Activated T-helper 1 cell treated with anti-CD3 and anti-CD28 coated beads, Interleukin-2, amount 50 U/mL, for 16 hours (primary cell): ENCODE measurements at places on chromosomes 1 and 21.

DNA sequence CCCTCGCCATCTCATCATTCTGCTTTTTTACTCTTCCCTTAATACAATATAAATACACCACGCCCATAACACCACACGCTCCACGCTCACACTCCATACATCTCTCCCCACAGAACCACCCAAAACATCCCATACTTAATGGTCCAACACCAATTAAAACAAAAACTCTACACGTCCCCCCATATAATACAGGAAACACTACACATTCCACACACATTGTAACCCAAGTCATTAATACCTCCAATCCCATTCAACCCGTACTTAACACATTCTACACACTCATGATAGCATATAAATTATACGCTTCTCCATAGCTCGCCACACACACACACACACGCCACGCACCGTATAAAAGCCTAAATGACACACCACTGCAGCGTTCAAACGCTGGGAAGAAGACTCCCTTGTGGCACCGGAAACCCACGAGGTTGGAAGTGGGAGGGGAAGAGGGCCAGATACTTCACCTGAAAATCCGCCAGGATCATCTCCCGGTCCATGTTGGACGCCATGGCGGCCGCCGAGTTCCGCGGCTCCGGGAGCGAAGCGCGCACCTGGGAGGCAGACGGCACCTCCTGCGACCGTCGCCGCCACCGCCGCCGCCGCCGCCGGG is 659 bp downstream of the FAF1 start:
- DNase-seq, result no peak

DNA sequence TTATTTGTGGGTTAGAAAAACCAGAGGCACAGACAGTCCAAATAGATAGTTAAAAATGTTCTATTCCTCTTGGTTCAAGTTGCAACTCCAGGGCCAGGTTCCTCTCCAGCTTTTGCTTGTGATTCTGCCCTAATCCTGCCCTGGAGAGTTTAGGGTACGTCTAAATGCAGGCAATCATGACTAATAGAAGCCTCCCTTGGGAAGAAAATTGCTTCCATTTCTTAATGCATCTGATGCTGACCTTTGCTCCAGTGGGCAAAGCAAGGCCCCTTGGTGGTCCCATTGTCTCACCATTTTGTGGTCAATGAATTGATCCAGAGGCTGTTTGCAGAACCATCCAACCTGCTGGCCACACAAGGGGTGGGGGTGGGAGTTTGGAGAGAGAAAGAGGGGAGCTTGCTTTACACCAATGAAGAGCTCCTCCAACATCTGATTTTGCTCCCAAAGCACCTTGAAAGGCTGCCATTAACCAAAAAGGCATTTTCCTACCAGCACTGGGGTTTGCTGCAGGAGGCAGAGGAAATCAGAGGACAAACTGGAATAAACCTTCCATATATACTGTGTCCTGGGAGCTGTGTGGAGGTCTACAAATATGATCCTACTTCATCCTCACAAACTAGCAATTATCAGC is 31.3 kb downstream of the C8B start:
- DNase-seq, result no peak

GRCh38 chr1:20710469-20711284 is 7.1 kb downstream of the KIF17 start:
- DNase-seq, result no peak

DNA sequence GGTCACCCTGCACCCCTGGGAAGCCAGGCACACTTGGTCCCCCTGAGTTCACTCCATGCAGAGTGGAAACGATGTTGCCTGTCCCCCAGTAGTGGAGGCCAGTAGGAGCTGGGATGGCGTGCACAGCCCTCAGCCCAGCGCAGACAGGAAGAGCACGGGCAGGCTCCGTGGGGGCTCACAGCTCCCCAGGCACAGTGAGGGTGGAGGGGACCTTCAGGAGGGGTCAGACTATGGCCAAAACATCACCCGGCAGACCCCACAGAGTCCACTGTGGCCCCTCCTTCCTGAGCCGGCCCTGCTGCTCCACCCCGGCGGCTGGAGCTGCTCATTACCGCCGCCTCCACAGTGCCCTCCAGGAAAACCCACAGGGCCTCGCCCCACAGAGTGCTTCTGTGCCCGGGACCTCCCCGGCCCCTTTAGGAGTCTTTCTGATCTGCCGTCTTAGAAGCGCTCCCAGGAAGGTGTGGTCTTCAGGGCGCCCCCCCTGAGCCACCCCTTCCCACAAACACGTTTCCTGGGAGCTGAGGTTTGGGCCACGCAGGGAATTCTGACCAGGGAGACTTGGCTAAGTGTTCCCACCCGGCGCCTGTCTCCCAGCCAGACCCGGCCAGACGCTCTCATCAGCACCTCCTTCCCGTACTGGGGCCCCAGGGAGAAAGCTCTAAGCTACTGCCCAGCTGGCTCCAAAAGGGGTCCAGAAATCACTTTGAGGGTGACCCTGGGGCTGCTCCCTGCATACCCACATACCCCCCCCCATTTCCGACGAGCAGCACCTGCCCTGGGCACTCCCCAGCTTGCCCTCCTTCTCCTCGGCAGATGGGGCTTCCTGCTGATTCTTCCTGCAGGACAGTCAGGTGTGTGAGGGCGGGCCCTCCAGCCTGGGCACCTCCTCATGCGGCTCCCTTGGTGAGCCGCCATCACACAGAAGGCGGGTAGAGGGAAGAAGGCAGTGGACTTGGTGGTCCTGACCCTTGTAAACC is 38.8 kb downstream of the RIPK4 start:
- no peak for DNase-seq

GRCh38 chr1:87151500-87152421 is 176.9 kb upstream of the LMO4 start:
- DNase-seq, result no peak

- no peak for DNase-seq
Observed at GRCh38 chr1:61436016-61436415, 288.9 kb downstream of the TM2D1 start.

DNA sequence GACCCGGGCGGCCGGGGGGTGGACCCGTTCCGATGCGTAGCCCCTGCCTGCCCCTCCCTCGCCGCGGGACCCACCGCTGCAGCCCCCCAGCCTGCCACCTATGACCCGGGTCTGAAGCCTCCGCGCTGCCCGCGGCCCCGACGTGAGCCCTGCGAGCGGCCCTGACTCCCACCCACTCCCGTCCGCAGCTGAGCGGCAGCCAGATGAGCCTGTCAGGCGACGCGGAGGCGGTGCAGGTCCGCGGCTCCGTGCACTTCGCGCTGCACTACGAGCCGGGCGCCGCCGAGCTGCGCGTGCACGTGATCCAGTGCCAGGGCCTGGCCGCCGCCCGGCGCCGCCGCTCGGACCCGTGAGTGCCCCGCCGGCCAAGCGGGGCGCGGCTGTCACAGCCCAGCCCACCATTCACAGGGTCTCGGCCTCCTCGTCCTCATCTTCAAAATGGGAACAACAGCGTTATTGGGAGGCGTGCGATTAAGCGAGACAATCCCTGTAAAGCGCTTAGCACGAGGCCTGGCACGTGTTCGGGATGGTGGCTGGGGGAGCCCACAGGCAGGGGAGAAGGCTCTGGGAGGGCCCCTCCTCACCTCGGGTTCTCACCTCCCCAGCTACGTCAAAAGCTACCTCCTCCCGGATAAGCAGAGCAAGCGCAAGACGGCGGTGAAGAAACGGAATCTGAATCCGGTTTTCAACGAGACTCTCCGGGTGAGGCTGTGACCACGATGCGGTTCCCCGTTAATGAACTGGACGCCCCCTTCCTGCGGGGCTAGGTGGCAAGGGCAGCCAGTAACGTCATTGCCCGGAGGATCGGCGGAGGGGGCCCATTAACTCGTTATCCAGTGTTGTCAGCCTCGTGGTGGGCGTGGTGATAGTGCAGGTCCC is 8.2 kb downstream of the SYTL1 start:
- DNase-seq, result no peak

GRCh38 chr1:163509114-163509513 is 187.4 kb downstream of the NUF2 start:
- no peak for DNase-seq

DNA sequence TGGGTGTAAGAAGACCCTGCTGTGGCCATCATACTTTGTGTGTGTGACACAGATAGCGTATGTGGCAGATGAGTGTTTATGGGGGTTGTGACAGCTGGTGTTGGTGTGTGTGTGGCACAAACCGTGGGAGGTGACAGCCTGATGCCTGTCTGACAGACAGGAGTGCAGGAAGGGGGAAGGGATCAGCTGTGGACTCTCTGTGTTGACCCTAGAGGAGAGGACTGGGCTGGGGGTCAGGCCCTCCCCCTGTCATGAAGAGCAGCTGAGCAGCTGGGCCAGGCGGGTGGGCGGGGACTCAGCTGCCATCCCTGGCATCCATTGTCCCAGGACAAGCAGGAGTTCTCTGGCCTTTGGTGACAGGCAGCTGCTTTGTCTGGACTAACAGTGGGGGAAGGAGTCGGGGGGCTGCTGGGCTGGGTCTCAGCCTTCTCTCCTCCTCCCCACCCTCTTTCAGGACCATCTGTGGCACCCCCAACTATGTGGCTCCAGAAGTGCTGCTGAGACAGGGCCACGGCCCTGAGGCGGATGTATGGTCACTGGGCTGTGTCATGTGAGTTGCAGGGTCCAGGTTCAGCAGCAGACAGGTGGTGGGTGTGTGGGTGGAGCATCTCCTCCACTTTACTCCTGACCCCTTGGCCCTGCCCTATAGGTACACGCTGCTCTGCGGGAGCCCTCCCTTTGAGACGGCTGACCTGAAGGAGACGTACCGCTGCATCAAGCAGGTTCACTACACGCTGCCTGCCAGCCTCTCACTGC is 2.3 kb downstream of the PLK3 start:
- no peak for DNase-seq

DNA sequence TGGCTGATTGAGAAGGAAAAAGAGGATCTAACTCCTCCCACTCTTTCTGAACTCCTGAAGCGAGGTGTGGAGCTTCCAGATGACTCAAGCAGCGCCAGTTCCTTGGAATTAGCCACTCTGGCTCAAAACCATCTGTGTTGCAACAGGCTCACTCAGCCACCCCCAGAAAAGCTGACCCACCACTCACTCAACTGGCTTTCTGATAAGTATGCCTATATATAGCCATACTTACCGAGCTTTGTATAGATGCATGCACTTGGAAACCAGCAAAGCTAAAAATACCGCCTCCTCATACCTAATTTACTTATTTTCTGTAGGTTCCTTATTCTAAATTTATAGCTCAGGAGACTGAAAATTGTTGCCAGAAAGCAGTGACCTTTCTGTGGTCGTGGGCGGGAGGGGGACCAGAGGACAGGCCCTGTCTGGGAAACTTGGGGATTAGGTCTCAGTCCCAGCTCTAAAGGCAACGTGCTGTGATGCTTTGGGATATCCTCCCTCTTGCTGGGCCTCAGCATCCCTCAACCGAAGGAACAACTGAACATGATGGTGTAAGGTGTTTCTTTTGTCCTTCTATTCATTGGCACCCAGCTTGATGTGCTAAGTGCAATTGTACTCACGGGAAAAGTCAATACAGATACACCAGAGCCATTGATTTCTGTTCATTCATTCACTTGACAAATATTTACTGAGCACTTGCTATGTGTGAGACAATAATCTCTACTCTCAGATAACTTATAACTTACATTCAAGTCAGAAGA is 65.7 kb downstream of the NENF start:
- no peak for DNase-seq

DNA sequence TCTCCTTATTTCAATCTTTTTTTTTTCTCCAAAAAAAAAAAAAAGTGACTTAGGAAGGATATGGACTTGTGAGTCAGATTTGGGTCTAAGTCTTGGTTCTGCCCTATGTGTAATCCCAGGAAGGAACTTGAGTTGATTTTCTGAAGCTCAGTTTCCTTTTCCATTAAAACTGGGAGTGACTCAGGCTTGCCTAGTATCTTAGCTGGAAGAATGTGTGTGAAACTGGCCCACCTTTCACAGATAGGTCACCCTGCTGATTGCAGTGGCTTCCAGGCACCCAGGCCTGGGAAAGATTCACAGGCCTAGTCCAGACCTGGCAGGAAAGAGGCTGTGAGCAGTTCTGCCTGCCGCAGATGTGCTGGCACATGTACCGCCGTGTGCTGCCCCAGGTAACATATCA is 218.3 kb upstream of the HOOK1 start:
- no peak for DNase-seq

DNA sequence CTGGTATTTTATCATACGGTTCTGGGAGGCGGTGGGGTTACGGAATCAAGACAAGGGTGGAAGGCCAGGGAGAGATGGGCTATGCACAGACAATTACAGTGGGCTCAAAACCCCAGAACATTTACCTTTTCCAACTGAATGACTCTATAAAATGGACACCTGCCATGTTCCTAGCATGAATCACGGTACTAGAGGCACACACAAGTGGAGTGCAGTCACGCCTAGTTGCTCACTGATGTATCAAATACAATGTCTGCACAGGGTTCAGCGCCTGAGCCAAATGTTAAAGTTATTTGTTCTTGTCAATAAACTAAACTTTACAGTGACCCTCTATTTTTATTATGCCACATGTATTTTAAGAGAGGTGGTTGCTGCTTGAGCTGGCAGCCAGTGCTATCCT is 121.4 kb downstream of the ATG4C start:
- no peak for DNase-seq

- DNase-seq, result no peak
Observed at GRCh38 chr1:91011726-91012125, 10.1 kb downstream of the ZNF644 start.

DNA sequence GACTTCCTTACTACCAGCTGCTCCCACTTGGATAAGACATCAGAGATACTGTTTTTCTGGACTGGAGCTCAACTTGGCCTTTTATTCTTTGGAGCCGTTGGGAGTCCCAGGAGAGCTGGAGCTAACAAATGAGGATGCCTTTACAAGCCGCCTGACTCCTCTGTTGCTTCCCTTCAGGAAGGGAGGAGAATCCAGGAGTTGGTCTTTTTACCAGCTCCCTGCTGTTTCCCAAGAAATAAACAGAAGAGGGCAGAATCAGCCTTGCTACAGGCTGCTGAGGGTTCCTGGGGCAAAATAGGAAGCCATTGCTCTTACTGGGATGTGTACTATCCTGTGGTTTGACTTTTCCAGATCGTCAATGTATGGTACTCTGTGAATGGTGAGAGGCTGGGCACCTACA is 1.5 kb downstream of the EIF3I start:
- no peak for DNase-seq

GRCh38 chr1:181139631-181140061 is 51.1 kb downstream of the IER5 start:
- no peak for DNase-seq

GRCh38 chr1:3024019-3024418 is 2.8 kb downstream of the ACTRT2 start:
- no peak for DNase-seq

DNA sequence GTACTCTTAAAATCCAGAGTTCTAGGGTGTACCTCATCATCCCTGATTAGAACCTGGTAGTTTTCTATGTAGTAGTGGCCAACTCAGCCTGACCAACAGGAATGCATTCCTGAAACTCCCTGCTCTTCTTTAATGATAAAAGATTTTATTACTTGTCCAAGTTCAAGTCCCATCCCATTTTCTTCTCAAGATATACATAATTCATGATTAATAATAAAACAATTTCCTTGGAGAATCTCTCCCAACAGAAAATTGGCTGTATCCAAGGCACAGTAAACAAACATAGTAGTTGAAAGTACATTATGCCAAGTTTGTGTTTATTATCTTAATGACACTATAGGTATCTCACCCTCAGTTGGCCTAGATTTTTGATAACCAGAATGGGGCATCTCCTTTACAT is 714.1 kb upstream of the ADAMTS5 start:
- no peak for DNase-seq
